Cardiac muscle cell (in vitro differentiated cells and primary cell): ENCODE measurements at places on chromosomes 6 and 20.
A peak's percentile ranks its signal among the peaks of the same experiment; 100 is the strongest.

- no peak for DNase-seq
Measured at GRCh38 chr6:167119670-167120582, 3.0 kb upstream of the CCR6 start.

GRCh38 chr6:82484001-82484400 lies 120.4 kb downstream of the TPBG start:
- DNase-seq, result no peak

GRCh38 chr20:58094160-58094559 lies 134.3 kb downstream of the ANKRD60 start:
- no peak for DNase-seq

DNA sequence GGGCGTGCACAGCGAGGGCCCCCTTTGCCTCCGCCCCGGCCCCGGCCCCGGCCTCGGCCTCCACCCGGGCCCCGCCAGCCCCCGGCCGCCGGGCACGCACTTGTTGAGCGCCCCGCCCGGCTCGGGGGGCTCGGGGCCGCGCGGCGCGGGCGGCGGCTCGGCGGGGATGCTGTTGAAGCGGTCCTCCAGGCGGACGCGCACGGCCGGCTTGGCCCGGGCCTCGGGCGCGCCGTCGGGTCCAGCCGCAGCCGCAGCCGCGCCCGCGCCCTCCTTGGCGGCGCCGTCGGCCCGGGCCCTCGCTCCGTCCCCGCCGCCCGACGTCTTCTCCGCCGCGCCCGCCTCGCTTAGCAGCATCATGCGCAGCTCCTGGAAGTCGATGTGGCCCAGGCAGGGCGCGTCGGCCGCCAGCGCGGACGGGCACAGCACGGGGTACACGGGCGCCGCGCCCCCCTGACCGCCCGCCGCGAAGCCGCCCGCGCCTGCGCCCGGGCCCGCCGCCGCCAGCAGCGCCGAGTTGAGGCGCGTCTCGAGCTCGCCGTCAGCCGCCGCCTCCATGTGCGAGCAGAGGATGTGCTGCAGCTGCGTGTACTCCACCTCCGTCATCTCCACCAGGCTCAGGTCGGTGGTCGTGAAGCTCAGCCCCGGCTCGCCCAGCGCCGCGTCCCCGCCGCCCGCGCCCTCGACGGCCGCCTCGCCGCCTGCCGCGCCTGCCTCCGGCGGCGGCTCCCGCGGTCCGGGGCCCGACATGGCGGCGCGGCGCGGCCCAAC lies 514 bp downstream of the TCFL5 start:
- peak; percentile 30 for DNase-seq

DNA sequence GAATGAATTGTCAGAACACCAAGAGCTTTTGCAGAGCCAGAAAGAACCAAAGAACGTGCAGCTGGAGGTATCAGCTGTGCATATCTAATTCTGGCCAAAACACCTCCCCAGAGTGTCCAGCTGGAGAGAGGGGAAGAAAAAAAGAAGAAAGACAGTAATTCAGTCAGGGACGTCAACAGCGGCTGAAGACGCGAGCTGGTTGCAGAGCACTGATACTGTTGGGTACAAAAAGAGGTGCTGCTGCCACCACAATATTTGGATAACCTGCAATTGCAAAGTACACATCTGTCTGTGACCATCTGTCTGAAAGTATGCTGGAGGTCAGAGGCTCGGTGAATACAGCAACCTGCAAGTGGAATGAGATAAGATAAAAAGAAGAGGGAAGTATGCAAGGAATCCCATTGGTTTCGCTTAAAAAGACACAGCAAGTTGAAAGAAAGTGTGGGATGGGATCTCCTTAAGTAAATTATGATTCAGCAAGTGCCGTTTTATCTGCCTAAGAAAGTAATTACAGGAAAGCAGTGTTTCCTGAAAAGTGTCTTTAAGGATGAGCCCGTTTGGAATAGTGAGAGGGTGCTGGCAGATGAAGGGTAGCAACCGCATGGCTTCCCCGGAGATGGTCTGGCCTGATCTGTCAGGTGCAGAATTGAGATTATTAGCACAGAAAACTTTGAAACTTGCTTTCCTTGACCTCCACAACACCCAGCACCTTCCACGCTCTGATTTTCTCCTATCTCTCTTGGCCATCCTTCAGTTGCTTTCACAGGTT lies 189.9 kb upstream of the PRDM1 start:
- DNase-seq, result no peak

DNA sequence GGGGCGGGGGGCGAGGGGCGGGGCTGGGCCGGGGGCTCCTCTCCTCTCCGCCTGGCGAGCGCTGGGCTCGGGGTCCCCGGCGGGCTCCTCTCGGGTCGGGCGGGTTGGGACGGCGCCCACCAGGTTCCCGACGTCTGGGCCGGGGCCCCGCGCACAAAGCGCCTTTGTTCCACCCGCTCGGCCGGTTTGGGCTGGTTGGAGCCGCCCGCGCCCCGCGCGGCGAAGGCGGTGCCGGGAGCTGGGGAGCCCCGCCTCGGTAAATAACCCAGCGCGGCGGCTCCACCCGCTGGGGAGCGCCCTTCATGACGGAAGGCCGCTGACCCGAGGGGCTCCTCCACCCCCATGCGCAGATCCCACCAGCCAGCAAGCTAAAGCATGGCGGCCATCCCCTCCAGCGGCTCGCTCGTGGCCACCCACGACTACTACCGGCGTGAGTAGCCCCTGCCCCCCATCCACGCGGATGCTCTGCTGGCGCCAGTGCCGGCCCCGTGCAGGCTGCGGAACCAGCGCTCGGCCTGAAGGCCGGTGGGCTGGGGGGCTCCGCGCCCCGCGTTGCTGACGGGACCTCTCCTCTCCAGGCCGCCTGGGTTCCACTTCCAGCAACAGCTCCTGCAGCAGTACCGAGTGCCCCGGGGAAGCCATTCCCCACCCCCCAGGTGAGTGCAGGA lies 503 bp downstream of the PPDPF start:
- DNase-seq, result peak; percentile 80

- peak; percentile 98 for DNase-seq
Measured at GRCh38 chr6:73774311-73774774, 78.3 kb downstream of the CD109 start.
